ENCODE measurements at places on chromosomes 1 and 21.

DNA sequence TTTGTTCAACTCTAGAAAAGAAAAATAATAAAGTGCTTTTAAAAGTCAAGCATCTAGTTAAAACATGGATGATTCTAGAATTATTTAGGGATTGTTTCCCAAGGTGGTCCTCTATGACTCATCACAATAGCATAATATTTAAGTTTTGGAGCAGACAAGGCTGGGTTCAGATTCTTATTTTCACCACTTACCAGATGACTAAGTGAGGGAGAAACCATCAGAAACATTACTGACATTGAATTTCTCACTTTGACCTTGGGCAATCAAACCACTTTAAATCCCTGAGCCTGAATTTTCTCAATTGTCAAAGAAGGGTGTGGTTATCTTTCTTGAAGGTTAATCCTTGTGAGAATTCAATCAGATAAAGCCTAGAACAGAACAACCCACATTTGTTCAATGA is 102.5 kb upstream of the PTGFR start:
- no peak for DNase-seq

- DNase-seq: peak; percentile 81
Observed at GRCh38 chr21:45041351-45041805, 33.0 kb upstream of the ADARB1 start.

DNA sequence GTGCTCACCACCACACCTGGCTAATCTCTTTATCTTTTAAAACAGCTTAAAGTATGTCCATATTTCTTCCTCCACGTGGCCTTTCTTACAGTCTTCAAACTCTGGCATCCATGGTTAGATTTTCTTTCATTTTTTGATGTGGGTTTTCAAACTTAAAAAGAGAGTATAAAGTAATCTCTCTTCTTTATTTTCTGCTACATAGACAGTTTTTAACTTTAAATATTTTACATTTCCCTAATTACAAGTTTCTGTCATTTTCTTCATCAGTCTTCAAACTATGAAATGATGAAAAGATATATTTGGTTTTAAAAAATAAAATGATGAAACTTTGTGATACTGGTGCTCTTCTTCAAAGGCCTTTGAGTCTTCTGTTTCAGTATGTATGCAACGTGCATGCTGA is 143.5 kb upstream of the ESRRG start:
- no peak for DNase-seq

- peak; percentile 72 for DNase-seq
Observed at GRCh38 chr1:42146626-42147320, 6.4 kb upstream of the GUCA2B start.

DNA sequence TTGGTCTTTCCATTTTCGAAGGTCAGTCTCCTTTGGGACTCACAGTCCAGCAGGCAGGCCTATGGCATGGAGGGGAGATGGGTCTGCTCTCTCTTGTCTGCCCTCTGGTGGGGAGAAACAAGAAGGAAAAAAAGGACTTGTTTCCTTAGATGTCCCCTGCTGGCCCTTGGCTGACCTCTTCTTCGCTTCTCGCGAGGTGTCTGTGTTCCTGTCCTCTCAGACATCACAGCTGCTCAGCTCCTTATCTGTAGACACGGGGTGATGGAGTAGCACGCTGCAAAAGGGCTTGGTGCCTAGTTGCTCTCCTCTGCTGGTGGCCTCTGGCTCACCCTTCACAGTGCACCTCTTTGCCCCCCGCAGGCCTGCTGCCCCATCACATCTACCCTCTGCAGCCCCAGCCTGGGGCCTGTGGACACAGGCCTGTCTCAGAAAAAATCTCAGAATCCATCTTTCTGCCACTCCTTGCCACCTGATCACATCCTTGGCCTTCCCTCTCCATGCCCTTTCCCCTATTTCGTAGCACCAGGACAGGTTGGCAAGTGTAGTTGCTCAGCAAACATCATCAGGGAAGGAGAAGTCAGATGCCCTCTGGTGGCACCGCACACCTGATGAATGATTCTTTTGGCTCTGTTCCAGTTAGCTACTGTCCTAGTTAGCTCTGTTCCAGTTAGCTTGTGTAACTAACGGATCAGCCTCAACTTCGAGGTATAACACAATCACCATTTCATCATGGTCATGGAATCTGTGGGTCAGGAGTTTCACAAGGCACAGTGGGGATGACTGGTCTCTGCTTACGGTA is 18.7 kb upstream of the AK2 start:
- DNase-seq: peak; percentile 83

- no peak for DNase-seq
Observed at GRCh38 chr1:243791586-243792267, 58.3 kb downstream of the AKT3 start.

DNA sequence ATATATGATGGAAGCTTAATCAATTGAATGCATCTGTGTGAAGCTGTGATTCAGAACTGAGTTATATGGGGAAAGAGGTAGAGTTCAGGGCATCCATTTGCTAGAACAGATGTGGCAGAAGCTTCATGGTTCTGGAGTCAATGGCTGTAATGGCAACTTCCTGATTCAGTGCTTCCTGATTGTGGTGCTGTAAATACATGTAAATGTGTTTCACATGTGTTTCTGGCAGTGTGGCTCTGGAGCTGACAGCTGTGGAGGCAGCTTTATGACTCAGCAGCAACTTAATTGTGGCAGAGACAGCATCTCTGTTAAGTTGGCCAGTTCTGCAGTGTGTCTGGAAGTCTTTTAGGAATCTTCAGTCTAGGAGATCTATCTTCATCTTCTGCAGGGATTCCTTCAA is 226.6 kb upstream of the ZRANB2 start:
- DNase-seq: no peak

DNA sequence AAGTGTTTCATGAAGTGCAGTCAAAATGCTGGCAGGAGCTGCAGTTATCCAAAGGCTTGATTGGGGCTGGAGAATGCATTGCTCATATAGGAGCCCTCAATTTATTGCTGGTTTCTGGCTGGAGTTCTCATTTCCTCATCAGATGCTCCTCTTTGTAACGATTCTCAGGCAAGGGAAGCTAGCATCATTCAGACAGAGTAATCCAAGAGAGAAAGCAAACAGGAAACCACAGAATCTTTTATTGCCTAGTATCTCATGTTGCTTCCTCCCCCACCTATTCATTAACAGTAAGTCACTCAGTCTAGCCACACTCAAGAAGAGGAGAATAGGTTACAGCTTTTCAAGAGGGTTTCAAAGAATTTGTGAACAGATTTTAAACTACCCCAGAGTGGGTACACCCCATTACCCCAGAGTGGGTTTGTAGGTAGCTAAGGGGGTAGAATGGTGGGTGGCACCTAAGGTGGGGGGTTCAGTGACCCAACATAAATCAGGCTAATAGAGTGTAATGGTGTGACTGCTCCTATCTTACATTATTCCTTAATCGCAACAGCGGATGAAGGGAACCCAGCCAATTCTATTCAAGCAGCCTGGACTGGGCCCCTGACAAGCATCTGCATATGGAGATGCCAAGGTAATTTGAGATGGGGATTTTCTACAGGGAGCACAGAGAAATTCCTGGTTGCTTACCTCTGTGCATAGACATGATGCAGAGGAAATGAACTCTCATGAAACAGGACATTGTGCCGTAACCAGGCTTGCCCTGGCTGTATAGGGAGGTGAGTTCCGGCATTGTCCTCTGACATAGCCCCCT is 67.1 kb downstream of the KCNJ15 start:
- DNase-seq: peak; percentile 46

DNA sequence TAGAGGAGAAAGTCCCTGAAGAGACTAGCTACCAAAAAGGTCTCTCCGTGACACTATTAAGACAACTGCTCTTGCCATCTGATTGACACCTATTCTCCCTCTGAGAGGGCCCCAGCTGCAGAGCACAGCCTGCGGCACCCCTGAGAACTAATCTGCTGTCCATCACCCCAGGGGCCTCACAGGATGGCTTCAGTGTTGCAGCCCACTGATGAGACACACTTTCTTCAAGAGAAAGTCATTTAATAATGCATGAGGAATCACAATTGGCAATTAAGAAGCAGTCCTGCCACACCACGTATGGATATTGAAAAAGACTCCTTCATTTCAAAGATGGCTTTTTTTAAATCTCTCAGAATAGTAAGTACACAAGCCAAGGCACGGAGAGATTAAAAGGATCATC is 48.9 kb downstream of the CAPN8 start:
- no peak for DNase-seq

DNA sequence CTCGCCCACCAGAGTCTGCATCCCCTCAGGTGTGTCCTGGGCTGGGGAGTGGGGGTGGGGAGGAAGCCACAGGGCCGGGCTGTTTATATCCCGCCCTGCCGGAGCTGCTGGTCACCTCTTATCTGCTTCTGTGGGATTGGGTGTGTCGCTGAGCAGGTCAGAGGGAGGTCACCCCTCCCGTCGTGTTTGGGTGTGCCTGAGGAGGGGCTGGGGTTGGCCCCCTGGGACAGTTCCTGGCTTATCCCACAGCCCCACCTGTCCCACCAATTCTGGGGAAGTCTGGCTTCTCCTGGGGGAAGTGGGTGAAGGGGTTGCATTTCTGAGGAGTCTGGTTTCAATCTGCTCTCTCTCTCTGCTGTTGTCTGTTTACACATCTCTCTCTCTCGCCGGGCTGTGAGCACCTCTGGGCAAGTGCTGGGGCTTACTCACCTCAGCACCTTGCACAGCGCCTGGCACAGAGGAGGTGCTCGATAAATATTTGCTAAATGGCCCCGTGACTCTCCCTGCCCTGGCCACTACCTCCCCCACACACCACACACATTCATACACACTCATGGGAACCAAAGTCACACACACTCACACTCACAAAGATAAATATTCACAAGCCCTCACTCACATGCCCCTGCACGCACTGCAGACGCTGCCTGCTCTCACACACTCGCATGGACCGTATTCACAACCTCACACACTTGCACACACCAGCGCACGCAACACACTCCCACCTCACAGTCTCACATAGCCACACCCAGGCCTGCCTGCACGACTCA is 8.3 kb downstream of the ELF3 start:
- no peak for DNase-seq

DNA sequence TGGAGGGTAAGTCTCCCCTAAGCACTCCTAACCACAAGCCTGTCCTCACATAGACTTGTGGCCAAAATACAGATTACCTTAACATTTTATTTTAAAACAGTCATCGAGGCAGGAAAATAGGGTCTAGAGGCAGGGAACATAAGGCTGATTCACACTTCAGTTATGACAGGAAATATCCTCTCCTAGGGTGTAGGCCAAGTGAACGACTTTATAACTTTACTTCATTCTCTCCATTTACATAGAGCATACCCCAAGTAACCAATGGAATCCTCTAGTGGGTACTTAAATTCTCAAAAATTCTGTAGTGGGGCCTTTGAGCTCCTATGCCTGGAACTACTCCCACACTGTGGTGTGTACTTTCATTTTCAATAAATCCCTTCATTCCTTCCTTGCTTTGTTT is 113.0 kb downstream of the WDR3 start:
- no peak for DNase-seq

- no peak for DNase-seq
Observed at GRCh38 chr21:27674041-27674615, 707.2 kb upstream of the ADAMTS5 start.

DNA sequence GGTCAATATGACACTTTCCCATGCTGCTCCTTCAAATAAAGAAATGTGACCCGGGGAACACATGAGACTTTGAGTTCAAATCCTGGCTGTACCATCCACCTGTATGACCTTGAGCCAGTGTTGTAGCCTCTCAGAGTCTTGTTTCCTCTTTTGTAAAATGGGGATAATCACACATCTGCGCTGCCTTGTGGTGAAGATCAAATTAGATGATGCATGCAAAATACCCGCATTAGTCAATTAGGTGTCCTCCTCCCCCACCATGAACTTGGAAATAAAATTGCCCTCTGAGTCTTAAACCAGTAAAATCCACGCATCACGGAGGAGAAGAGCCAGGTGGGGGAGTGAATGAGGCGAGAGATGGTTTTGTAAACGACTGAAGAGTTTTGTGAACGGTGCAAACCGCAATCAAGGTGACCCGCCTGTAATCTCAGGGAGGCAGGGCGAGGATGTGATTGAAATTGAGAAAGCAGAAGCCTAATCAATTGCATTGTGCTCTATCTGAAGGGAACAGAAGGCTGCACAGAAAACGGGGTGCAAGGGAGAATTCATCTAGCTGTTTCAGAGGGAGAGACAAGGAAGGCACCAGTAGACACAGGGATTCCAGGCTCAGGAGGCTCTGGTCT is 5.8 kb upstream of the AHDC1 start:
- DNase-seq: no peak

DNA sequence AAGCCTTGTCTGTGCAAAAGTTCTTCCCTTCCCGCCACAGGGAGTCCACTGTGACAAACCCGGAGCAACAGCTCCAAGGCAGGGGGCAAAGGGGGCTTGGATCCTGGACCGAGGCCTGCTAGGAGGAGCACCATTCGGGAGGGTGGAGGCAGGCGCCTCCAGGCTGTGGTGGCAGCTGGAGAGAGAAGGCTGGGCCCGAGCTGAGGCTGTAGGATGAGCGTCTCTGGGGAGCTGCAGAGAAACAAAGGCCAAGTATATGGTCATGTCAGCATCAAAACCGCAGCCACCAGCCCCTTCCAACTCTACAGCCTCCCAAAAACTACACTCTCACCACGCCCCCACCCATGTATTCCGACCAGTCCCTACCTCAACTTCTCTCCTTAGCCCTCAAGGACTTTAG is 579 bp downstream of the SH3BP5L start:
- no peak for DNase-seq

GRCh38 chr1:164320790-164321731 is 237.9 kb upstream of the PBX1 start:
- no peak for DNase-seq

- no peak for DNase-seq
Observed at GRCh38 chr1:21749109-21749508, 33.8 kb downstream of the USP48 start.

DNA sequence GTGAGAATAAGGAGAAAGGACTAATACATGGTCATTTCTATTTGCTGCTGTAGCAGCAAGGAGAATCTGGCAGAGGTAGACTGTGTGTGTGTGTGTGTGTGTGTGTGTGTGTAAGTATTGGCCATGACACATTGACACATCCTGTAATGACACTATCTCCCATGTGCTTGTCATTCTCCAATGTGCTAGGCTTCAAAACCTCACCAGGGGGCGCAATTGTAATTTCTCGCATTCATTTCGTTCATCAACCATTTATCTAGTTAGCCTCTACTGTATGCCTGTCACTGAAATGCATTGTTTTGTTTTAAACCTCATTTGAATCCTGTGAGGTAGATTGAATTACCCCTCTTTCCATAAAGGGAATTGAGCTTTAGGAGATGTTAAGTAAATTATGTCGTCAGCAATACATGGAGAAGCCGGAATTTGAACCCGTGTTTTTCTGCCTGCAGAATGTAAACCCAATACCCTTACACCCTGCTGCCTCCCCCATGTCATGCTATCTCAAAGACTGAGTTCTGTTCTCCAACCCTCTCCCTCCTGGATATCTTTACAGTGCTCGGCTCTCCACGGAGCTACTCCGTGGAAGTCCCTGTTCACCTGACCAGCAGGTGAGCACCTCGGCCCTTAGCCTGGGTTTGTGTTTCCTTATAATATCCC is 100.8 kb downstream of the UCK2 start:
- DNase-seq: peak; percentile 40
